Germinal center (tissue), 1 donor: ENCODE measurements at places on chromosomes 4 and X.

DNA sequence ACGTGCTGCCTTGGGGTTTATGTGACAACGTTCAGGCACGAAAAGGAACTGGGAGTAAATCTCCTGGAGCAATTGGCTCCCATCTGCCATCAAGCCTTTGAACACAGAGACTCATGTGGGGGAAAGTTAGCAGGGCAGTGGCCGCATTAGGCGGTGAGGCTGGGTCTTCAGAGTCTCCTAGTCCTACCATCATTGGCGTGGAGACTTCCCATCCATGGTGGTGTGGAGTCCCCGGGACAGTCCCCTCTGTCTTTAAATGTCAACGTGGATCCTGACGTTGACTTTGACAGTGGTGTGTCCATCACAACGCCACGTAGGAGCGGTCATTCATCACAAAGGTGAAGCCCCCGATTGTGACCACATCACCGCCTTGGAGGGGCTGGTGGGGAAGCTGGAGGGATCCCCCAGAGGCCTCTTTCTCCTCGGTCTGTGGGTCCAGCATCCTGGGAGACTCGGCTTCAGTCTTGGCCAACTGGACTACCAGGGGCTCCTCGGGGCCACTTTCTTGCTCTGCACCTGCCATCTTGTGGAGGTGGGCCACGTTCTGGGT, 21.8 kb downstream of the CRLF2 start:
- DNase-seq, result no peak

DNA sequence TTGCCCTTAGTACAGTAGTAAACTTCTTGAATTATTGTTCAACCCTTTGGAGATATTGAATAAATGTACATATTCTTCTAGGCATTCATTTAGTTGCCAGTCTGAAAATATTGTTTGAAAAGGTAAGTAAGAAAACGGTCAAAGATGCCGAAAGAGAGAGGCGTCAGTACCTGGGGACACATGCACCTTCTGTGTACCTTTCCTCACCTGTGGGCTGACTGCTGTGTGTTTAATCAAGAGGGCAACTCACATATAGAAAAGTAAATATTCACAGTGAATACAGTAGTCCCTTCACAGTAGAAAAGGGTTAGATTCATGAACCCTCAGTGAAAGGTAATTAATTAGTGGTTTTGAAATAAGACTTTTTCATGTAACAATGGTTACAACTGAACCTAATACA, 6.9 kb downstream of the ANXA10 start:
- DNase-seq, result no peak

DNA sequence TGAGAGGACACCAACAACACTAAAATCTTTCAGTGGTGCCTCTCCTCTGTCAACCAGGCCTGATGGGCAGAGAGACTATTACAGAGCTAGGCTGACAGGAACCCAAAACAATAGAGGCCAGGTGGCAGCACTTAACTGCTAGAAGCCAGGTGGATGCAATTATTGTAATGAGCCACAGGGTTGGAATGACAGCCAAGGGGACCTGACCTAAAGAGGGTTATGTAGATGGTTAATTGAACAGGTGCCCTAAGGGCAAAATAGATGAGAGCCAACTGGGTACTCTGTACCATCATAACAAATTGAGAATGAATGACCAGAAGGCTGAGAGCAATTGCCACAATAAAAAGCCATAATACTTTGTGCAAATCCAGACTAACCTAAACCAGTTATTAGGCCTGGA, 24.7 kb upstream of the FRAS1 start:
- no peak for DNase-seq

DNA sequence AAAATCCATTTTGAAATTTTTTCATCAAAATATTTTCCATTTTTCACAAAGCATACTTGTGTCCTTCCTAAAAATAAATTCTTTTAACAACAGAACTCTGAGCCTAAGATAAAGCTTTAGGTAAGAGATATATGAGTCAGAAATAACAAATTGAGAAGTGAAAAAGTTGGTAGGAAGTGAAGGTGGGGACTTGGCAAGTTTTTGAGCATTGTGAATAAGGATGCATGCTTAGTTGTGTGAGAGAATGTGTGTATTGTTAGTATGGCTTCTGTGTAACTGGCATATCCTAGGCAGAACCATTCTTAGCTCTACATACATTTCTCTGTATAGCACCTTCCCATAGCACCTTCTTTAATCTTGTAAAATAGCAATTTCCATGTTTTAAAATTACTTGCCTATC, 6.8 kb downstream of the ASB5 start:
- no peak for DNase-seq

GRCh38 chr4:80252953-80253352, 13.5 kb upstream of the FGF5 start:
- DNase-seq, result no peak

GRCh38 chrX:41441934-41442823, 5.0 kb upstream of the NYX start:
- peak; percentile 87 for DNase-seq
